ENCODE measurements at places on chromosomes 2 and 18.

GRCh38 chr2:10634495-10634894 is 55.3 kb downstream of the NOL10 start:
- DNase-seq = no peak

DNA sequence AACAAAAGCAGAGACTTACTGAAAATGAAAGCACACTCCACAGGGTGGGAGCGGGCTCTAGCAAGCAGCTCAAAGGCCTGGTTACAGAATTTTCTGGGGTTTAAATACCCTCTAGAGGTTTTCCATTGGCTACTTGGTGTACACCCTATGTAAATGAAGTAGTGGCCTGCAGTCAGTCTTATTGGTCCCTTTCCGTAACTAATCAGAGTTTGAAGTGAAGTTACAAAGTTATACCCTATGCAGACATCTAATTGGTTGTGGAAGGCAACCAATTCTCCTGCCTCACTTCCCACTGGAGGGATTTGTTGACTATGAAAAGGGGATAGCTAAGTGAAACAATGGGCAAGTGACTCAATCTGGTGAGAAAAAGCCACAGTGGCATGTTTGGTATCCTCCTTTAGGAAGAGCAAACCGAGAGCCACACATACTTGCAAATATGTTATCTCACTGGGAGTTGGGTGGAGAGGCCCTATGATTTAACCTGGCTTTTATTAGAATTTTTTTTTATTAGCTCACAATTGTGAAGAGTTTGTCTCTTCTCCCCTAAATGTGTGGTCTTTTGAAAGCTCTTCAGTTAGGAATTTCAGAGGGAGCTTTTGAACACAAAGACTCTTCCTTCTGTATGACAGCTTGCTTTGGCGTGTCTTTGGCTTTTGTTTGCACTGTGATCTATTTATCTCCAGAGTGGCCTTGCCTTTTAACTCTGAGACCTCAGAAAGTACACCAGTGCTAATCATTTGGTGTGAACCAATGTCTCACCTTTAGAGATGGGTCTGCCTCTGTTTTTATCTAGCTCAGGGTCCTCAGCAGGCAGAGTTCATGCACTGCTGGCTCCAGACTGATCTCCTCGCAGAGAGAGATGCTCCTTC is 69.6 kb downstream of the MAP4K4 start:
- no peak for DNase-seq

DNA sequence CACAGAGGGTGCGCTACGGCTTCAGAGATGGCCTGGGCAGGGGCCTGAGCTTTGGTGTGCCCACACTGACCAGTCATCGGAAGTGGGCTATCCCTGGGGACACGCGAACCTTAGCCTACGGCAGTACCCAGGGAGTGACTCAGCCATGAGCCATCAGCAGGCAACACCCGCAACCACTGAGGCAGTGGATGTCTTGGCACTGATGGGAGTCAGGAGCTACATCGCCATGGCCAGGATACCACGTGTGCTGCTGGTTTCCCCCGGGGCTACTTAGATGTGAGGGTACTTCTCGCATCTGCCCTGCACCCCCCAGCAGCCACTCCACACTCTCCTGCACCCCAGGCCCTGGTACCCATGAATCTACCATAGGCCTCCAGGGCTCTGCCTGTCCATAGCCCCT is 12.8 kb upstream of the HPCAL1 start:
- DNase-seq = no peak

DNA sequence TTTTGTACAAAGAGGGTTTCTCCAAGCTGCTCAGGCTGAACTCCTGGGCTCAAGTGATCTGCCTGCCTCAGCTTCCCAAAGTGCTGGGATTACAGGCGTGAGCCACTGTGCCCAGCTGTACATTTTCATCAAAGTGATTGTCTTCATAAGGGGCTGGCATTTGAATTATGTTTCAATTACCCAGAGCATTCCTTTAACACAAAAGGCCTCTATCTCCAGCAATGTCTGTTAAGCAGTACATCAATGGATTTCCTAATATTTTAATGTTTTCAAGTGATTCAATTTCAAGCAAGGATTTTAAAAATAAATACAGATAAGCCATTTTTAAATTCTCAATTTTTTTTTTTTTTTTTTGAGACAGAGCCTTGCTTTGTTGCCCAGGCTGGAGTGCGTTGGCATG is 50.9 kb upstream of the AP1S3 start:
- no peak for DNase-seq

- DNase-seq = no peak
Observed at GRCh38 chr2:96625571-96626552, 12.2 kb downstream of the KANSL3 start.

- no peak for DNase-seq
Observed at GRCh38 chr2:233263045-233263570, 11.6 kb downstream of the ATG16L1 start.

Measured in stimulated activated CD8-positive, alpha-beta memory T cell treated with anti-CD3 and anti-CD28 coated beads, Interleukin-7, amount 100 ng/mL, for 1 hour (primary cell).